NCI-H2171 (cell line): ENCODE measurements at places on chromosomes 6 and 20.

DNA sequence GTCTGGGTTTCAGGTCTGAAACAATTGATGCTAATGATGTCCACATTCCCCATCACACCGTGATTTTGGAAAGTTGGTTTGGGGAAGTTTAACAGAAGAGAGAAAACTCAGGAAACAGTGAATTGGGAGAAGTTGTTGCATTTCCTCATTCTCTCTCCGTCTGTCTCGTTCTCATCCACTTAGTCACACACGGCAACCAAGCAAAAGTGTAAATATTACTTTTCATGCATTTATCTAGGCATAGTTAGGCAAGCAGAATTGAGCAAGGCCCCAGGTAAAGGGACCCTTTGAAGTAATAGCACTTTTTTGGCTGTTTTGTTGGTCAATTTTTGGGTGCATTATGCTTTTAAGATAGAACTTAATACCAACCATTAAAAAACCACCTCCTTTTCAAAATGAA is 137.0 kb upstream of the SULF2 start:
- DNase-seq, result no peak

DNA sequence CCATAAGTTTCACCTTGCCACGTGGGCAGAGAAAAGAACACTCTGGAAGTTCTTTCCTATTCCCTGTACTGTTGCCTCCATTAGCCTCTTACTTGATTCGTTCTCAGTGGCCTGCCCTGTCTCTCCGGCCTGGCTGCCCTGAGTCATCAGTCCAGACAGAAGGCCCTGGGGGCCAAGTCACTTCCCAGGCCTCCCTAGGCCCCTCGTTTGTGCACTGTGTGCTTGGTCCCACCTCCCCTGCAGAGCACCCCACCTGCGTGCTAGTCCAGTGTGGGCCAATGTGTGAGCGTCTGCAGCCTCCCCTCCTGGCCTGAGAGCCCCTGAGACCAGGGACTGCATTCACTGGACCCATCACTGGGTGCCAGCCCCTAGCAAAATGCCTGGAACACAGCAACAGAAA is 191.2 kb upstream of the RREB1 start:
- no peak for DNase-seq

GRCh38 chr6:27066381-27066780 is 181.1 kb upstream of the PRSS16 start:
- DNase-seq, result no peak

DNA sequence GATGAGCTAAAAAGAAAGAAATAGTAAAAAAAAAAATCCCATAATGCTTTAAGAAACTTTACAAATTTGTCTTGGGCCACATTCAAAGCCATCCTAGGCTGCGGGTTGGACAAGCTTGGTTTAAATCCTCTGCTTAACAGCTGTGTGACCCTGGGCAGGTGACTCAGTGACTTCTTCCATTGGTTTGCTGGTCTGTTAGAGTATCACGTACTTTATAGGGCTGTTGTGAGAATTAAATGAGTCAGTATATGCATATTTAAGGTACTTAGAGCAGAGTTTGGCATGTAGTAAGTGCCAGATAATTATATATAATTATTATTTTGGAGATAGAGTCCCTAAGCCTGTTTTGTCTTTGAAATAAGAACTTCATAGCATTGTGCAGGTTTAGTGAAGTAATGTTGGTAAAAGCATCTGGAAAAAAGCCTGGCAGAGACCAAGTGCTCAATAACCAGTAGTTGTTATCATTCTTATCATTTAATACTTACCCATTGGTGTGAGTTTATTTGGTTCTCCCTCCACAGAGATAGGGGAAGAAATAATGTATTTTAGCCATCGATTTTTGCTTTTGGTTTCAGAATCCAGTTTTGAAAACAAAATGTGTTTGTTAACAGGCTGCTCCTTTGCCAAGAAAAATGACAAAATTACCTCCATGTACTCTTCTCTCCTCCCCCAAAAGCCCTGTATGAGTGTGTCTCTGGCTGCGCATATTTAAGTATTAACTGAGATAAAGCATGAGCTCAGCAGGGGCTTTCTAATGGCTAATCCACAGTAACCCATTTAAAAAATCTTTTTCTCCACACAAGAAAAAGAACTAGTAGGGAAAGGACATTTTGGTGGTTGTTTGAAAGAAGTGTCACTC is 67.2 kb downstream of the FOXO3 start:
- no peak for DNase-seq

- no peak for DNase-seq
These were observed 404.0 kb downstream of the BTBD3 start for GRCh38 chr20:12321736-12322135.

DNA sequence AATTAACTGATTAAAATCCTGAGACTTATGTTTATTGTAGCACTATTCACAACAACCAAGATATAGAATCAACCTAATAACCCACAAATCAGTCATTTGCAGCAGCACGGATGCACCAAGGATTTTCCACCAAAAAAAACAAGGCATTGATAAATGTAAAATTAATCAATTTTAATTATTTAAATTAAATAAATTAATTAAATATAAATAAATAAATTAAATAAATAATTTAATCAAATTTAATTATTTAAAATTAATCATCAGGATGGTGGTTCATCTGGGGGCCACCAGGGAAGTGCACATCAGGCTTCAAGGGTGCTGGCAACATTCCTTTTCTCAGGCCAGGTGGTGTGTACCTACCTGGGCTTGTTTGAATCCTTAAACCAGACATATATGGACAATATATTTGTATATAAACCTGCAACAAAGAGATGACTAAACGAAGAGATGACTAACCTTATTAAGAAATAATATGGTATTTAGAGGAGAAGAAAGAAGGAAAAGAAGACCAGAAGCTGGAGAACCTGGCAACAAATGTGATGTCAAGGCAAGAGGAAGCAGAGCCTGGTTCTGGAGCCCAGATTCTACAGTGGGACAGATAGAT is 89.2 kb downstream of the CD164 start:
- DNase-seq, result no peak

DNA sequence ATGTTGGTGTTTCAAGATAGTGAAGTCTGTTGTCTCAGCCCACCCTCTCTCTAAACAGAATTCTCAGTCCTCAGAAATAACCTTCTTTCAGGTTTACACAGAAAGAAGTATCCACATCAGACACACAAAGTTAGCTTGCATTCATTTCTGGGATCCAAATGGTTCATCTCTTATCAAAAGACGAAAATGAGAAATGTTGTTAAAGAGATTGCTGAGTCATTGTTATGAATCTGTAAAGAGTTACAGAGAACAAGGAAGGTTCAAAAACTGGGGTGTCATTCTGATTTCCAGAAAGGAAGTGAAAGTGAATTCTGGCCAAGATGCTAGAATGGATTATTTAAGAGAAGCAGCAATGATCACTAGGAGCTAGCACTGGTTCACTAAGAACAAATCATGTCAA is 90.5 kb upstream of the ATXN1 start:
- no peak for DNase-seq

- no peak for DNase-seq
These were observed 200.7 kb upstream of the THBS2 start for GRCh38 chr6:169454204-169454871.

GRCh38 chr6:20302702-20303251 is 90.5 kb upstream of the MBOAT1 start:
- no peak for DNase-seq

- no peak for DNase-seq
These were observed 1.9 kb upstream of the OVOL2 start for GRCh38 chr20:18059603-18060002.

- no peak for DNase-seq
These were observed 70.6 kb downstream of the CDC40 start for GRCh38 chr6:110250838-110251237.
